C1 segment of cervical spinal cord (tissue), 14 donors: ENCODE measurements at places on chromosomes 12 and 14.

GRCh38 chr12:95834572-95834971 is 24.2 kb upstream of the SNRPF start:
- no peak for DNase-seq

- no peak for DNase-seq
These were observed 34.9 kb downstream of the GABARAPL1 start for GRCh38 chr12:10247436-10248058.

- no peak for DNase-seq
These were observed 102.5 kb downstream of the SLC41A2 start for GRCh38 chr12:104855599-104855998.

DNA sequence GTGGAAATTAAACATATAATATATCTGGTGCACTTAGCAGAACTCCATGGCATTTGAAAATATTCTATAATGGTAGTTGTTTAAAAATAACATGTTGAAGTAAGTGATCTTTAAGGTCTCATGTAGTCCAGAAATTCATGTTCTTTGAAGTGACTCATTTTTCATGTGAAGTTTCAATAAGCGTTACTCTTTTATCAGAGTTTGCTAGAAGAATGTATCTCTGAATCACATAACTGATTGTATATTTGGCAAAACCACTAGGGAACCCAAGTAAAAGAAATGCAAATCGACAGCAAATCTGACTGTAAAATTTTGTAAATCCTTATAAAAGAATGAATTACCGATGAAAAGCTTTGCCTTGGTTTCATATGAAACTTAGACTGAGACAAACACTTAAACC is 463.3 kb downstream of the TMTC2 start:
- DNase-seq: no peak

DNA sequence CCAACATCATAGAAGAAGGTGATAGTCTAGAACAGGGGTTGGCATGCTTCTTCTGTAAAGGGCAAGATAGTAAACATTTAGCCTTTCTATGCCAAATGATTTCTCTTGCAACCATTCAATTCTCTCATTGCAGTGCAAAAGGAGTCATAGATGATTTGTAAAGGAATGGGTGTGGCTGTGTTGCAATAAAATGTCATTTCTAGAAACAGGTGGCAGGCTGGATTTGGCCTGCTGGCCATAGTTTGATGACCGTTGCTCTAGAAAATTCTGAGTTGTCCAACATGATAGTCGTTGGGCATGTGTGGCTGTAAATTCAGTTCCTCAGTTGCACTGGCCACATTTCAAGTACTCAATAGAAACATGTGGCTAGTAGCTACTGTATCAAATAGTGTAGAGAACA is 21.7 kb downstream of the SMCO2 start:
- DNase-seq: no peak

GRCh38 chr12:69655616-69656340 is 43.3 kb downstream of the BEST3 start:
- no peak for DNase-seq

DNA sequence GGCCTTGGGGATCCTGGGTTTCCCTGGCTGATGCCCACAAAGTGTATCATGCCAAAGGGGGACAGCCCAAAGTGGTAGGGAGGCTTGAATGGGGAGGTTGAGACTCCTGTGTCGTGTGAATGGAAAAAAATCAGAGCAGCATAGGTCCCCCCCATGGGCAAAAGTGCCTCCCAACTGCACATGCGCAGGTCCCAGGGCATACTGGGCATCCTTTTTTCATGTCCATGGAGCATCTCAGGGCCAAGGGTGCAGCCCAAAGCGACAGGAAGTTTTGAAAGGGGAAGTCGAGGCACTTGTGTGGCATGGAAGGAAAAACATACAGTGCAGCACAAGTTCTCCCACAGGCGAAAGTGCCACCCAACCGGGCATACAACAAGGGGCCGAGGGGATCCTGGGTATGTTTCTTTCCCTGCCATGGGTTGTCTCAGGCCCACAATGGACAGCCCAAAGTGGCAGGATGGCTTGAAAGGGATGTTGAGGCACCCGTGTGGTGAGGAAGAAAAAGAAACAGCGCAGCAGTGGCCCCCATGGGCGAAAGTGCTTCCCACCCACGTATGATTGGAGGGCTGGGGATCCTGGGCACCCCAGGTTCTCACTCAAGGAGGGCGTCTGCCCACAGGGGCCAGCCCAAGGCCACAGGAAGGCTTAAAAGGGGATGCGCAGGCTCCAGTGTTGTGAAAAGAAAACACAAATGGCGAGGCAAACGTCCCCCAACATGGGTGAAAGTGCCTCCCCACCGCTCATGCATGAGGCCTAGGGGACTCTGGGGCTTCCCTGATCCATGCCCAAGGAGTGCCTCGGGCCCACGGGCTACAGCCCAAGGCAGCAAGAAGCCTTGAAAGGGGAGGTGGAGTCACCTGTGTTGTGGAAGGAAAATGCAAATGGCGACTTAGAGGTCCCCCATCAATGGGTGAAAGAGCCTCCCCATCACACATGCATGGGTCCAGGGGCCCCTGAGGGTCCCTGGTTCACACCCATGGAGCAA is 573.7 kb downstream of the ALG10 start:
- no peak for DNase-seq
